ENCODE measurements at places on chromosomes 6 and 20.

- DNase-seq, result no peak
These were observed 88.2 kb downstream of the RREB1 start for GRCh38 chr6:7196019-7196402.

DNA sequence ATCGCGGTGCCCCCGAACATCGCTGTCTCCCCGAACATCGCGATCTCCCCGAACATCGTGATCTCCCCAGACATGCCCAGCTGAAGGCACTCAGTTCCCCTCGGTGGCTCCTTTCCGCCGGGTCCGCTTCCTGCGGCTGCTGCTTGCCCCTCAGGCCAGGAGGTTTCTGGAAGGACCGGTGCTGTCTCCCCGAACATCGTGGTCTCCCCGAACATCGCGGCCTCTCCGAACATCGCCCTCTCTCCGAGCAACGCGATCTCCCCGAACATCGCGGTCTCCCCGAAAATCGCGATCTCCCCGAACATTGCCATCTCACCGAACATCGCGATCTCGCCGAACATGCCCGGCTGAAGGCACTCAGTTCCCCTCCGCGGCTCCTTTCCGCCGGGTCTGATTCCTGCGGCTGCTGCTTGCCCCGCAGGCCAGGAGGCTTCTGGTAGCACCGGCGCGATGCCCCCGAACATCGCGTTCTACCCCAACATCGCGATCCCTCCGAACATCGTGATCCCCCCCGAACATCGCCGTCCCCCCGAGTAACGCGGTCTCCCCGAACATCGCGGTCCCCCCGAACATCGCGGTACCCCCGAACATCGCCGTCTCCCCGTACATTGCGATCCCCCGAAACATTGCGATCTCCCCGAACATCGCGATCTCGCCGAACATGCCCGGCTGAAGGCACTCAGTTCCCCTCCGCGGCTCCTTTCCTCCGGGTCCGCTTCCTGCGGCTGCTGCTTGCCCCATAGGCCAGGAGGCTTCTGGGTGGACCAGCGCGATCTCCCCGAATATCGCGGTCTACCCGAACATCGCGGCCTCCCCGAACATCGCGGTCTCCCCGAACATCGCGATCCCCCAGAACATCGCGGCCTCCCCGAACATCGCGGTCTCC lies 808 bp downstream of the ULBP1 start:
- DNase-seq, result no peak

GRCh38 chr6:13470238-13471140 lies 16.9 kb downstream of the GFOD1 start:
- no peak for DNase-seq

- DNase-seq, result no peak
These were observed 619.4 kb upstream of the CDH4 start for GRCh38 chr20:60632391-60633262.
